ENCODE measurements at places on chromosomes 12 and 14.
A peak's percentile ranks its signal among the peaks of the same experiment; 100 is the strongest.

- no peak for DNase-seq
Measured at GRCh38 chr12:128727999-128728398, 95.8 kb downstream of the SLC15A4 start.

GRCh38 chr14:31926652-31927347 is 150.3 kb upstream of the ARHGAP5 start:
- DNase-seq: no peak

DNA sequence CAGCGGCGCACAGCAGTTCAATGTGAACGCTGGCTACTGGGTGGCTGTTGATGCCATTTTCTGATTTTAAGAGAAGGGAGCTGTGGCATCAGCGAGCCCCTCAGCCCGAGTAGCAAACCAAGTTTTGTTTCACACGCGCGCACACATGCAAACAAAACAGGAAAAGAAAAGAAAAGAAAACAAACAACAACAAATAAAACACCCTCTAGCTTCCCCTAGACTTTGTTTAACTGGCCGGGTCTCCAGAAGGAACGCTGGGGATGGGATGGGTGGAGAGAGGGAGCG is 540 bp downstream of the PAX9 start:
- DNase-seq: no peak

DNA sequence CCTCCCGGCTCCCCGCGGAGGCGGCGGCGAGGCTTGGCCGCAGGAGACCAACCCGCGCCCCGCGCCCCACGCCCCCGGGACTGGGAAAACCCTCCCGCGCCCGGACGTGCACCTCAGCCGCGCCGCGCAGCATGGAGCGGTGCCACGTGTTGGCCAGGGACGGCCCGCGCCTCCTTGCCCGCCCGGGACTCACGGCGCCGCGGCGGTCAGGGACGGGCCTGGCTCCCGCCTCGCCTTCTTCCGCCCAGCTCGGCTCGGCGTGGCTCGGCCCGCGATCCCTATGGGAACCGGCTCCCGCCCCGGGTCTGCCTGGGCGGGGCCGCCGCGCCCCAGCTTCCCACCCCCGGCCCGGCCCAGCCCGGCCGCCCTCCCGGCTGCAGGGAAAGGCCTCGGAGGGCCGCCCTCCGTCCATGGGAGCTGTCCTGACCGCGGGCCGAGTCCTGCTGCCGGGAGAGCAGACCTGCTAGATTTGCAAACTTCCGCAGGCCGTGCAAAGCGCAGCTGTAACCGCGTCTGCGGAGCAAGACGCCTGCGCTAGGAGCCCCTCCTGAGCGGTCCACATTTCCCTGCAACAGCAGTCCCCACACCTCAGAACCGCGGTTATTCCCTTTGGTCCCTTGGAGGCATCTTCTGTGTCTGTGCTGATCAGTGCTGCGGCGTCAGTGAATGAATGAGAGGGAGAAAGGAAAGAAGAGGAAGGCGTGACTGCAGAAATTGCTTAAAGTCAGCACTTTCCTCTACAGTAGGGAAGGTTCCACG is at the start of gene CDKL1:
CDKL1 (minus strand) TSS at position 251 of the 759 bp plus-strand sequence. CDS start 1,013 bp downstream, outside the sequence.
- DNase-seq: peak; percentile 55

DNA sequence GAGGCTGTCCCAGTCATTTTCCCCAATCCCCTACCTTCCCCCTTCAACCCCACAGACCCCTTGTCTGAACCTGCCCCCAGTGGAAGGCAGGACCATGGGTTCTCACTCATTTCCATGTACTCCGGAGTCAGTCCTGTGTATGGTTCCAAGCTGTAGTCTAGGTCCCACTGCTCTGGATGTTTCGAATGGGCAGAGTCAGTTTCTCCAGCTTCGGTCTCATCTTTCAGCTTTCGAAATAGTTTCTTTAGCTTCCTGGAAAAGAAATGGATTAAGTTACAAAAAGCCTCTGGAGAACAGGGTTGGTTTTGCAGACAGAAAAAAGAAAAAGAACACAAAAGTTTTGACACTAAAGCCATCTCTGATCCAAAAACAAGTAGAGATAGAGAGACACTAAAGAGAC is 167.5 kb downstream of the NTF3 start:
- DNase-seq: no peak

DNA sequence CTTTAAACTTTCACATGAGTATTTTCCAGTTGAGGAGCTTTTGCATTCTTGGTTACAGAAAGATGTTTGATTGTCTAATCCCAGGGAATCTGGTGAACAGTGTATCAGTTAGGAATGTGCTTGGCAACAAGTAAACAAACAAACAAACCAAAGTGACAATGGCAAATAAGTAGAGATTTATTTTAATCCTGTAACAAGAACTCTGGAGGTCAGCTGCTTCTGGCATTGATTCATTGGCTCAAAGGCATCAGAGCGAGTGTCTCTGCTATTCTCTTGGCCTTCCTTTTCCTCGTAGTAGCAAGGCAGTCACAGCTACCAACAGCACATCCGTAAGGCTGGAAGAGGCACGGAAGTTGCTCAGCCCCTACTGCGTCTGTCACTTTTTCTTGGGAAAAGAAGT is 37.2 kb downstream of the CRADD start:
- DNase-seq: no peak

DNA sequence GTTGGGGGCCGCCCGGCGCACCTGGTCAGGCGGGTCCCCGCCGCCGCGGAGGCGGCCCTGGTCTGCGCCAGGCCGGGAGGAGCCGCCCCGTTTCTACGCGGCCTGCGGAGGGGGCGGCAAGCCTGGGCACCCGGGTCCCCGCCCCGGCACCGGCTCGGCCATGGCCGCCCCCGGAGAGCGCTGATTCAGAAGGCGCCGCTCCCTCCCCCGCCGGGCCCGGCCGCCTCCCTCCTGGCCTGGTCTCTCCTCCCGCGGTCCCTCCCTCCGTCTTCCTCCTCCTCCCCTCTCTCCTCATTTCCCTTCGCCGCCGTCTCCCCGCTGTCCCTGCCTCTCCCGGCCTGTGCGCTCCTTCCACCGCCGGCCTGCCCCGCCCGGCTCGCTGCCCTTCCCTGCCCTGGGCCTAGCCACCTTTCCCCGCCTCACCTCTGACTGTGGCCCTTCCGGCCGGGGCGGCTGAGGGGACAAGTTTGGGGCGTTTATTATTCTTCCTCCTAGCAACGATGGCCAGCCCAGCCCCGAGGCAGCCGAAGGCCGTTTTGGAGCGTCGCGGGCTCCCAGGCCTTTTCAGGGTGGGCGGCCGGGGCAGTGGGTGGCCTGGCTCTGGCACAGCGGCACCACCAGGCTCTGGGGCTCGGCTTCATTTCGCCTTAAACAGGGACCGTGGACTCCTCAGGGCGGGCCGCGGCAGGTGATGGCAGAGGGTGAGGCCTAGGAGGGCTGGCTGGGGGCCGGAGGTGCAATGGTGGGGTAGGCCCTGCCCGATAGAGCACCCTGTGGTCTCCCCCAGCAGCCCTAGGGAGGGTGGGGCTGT is 768 bp downstream of the CEP170B start:
- peak; percentile 52 for DNase-seq

GRCh38 chr12:131163189-131163738 is 209.6 kb downstream of the ADGRD1 start:
- DNase-seq: no peak

GRCh38 chr12:109440851-109441490 is 36.1 kb downstream of the KCTD10 start:
- DNase-seq: no peak

DNA sequence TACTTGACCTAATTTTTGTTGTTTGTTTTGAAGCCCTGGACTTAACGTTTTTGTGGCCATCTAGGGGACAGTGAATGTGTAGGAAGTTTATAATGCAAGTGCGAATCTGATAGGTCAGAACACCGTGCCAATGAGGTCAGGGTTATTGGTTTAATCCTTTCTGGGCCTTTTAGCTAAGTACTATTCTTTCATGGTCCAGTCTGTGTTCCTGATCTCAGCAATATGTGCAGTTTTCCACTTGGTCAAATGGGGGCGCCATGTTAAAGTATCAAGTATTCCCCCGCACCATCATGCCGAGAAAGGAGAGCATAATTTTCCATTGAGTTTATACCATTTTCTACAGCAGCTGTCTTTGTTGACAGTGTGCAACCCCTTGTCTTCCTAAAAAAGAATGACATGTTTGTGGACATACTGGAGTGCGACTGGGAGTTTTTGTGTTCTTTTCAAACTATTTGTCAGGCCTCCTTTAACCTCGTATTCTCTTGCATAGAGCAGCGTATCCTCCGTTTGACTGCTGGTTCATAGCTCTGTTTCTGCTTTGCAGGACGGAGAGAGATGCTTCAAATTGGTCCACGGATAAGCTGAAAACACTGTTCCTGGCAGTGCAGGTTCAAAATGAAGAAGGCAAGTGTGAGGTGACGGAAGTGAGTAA is 1.3 kb downstream of the AHSA1 start:
- peak; percentile 46 for DNase-seq

DNA sequence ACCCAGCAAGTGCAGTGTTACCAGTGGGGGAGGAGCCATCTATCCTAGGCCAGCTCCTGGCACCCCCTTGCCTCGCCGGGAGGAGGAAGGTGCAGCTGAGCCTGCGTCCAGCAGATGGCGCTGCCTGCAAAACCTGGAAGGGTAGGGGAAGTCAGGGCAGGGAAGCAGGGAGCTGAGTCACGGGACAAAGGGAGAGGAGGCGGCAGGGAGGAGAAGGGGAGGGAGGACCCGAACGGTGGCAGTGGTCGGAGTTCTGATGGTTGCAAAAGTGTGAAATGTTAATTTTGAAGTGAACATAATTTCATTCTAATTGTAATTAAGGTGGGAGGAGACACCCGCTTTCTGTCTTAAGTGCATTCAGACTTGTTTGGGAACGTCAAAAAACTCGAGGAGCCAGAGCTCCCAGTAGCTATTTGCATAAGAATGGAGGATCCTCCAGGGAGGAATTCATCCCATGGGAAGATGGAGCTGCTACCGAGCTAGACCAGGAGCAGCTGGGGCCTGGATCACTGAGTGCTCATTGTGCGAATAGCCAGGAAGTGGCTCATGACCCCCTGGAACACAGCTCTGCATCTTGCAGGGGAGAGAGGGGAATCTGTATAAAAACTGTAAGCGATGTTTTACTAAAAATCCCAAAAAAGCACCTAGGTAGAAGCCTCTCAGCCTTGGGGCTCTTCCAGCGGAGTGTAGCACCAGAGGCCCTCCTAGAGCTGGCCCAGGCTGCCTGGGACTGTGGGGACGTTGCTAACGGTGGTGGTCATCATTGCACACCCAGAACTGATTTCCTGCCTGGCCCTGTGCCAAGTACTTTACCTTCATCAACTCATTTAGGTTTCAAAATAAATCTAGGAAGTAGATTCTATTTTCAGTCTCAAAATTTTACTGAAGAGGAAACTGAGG is 59.5 kb downstream of the EMP1 start:
- DNase-seq: peak; percentile 74

DNA sequence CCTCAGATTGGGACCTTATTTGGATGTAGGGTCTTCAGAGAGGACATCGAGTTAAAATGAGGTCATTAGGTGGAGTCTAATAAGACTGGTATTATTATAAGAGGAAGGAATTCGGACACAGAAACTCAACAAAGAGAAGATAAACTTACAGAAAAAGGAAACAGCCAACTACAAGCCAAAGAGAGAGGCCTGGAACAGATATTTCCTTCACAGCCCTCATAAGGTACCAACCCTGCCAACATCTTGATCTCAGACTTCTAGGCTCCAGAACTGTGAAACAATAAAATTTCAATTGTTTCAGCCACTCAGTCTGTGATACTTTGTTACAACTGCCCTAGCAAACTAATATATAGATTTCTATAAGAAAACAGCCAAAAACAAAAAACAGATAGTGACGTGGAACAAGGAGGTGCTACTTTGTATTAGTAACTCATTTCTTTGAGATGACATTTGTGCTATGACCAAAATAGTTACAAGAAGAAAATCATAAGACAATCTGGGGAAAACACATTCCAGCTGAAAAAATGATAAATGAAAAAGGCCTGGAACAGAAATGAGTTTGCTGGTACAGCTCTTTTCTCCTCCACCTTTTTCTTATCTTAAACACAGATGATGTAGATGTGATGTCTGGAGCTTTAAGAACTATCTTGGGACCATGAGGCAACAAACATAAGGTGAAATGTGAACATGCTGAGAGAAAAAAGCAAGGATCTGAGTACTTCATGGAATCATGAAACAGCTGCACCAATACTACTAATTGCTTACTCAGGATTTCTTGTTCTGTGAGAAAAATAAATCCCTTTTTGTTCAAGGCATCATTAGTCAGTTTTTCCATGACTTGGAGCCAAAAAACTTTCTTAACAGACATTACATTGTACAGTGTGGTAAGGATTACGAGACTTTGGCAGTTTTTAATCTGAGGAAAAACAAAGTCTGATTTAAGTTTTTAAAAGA is 243.2 kb downstream of the ANO6 start:
- no peak for DNase-seq

GRCh38 chr14:21334202-21334906 is 49.5 kb downstream of the SUPT16H start:
- no peak for DNase-seq

DNA sequence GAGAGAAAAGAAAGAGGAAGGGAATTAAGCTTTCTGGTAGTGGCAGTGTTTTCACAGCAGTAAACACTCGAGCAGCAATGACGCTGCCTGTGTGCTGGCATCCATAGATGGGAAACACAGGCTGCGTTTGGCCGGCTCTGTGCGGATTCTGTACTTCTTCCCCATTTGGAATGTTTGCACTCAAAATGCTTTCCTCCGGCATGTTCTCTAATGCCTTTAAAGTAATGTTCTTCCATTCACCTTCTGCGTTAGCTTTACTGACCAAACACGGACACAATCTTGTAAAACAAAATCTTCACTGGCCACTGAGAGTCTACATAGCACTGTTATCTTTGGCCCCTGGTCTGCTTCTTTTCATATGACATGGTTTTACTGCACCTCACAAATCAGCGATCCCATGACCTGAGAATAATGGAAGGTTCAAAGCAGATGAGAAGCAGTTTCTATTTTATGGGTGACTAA is 31.4 kb downstream of the DCP1B start:
- no peak for DNase-seq

- no peak for DNase-seq
Measured at GRCh38 chr14:68695326-68695768, 97.5 kb downstream of the ZFP36L1 start.

GRCh38 chr14:91925001-91925726 is 22.3 kb downstream of the FBLN5 start:
- no peak for DNase-seq

GRCh38 chr14:100010679-100011078 is 54.5 kb upstream of the EVL start:
- no peak for DNase-seq

DNA sequence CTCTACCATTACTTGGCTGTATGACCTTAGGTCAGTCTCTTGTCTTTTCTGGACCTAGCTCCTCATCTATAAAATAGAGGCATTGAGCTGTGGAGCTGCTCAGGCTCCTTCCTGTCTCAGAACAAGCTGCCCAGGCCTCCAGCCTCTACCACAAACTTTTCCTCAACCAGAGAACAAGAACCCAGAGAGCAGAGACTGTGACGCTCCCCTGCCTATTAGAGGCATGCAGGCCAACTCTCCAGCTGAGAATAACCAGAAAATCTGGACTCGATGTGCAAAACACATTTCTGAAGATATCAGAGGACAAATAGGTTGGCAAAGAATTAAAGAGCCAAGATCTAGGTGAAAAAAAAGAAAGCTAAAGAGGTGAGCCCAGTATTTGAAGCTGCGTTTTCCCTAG is 17.8 kb upstream of the PNMA1 start:
- DNase-seq: no peak

All from stimulated activated CD4-positive, alpha-beta T cell treated with anti-CD3 and anti-CD28 coated beads, Interleukin-4, amount 100 ng/mL, for 4 hours (primary cell).